CD14-positive monocyte (primary cell): ENCODE measurements at places on chromosomes 1 and 21. TPM values are rescaled to one million over a fixed set of nuclear protein-coding genes. Genes with fewer than 3 reads are reported as not detected.

DNA sequence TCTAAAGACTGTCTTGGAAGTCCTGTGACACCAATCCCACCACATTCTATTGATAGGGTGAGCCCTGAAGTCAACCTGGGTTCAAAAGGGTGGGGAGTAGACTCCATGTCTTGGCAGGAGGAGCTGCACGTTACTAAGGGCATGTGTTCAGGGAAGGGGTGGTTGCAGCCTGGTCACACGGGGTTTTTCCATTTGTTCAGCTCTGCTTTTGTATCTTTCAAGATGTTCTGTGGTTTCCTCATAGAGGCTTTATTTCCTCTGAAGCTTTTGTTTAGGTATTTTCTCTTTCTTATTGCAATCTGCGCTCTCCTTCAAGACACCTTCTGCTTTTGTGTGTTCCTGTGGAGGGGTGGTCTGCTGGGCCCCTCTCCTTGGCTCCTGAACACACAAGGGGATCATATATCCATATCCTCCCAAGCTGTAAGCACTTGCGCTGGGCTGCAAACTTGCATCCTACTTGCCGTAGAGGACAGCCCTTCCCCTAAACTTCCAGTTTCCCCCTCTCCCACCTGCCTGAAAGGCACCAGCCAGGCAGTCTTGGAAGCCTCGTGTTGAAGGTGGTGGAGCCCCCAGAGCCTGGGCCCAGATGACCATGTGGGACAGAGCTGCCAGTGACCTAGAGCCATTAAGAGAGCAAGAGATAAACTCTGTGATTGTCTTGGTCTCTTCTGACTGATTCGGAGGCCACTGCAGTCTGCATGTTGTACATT, 62.5 kb upstream of the TRAPPC10 start:
- peaks cover 14% of the 10 kb centered on the region for H3K36me3 ChIP-seq
- DNase-seq: no peak
- no peaks in the 10 kb centered on the region for H3K4me1 ChIP-seq
- H3K4me3 ChIP-seq: no peak overlapping the region
- no peak overlapping the region for H3K27ac ChIP-seq

DNA sequence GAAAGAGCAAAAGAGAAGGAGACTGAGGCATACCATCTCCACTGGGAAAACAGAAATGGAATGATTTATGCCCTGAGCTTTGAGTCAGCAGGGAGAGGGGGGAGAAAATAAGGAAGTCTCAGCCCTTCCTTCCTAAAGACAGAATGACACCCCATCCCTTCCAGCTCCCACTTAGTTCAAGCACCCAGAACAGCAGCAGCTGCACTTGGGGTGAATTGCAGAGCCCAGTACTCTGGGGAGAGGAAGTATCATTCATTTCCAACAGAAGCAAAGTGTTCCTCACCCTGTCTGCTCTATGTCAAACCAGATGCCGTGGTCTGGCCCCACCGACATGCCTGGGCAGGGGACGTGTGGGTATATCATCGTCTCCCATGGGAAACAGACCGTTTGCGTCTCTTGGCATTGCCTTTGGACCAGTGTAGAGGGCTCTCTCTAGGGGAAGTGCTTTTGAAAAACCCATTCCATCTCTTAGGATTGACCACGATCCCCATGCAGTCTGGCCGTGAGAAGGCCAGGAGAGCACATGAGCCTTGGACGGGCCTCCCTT, 1.1 kb upstream of the KCNJ15 start:
- no peak overlapping the region for H3K27ac ChIP-seq
- H3K4me3 ChIP-seq: no peak overlapping the region
- no peaks in the 10 kb centered on the region for H3K36me3 ChIP-seq

DNA sequence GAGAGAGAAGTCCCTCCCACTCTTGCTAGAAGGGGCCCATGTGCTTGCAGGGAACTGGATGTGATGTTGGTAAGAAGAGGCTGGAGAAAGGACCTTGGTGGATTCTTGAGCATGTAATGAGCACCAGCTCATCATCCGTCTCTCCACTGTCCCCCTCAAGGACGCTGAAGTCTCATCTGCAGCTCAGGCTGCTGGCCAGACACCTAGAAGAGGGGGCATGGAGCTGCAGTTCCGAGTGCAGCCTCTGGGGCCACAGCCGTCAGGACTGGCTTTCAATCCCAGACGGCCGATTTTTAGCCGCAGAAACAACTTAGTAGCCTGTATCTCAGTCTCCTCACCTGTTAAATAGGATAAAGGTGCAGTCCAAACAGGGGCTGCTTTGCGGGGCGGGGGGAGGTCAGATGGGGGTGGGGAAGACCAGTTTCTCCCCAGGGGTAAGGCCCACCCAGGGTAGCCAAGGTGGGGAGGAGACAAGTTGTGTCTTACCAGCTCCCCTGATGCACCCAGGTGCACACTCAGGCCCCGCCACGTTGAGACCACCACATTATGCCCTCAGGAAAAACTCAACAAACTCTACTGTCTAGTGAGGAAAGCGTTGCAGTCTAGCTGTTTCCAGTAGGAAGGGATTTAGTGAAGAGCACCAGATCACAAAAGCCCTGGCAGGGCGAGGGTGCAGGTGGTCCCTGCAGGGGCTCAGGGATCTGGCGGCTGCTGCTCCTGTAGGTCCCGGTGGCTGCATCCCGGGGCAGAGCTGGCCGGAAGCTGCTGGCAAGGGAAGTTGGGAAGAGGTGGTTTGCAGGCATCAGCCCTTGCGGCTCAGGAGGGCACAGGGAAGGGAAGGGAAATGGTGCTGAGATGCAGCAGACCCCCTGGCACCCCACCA, 29.5 kb downstream of the LDLRAP1 start:
- peak; percentile 14 for DNase-seq
- H3K4me1 ChIP-seq: no peaks in the 10 kb centered on the region
- H3K27ac ChIP-seq: no peak overlapping the region

GRCh38 chr1:33866281-33866680, 2.4 kb downstream of the HMGB4 start:
- H3K4me1 ChIP-seq: no peaks in the 10 kb centered on the region
- no peak for DNase-seq
- no peak overlapping the region for H3K4me3 ChIP-seq

DNA sequence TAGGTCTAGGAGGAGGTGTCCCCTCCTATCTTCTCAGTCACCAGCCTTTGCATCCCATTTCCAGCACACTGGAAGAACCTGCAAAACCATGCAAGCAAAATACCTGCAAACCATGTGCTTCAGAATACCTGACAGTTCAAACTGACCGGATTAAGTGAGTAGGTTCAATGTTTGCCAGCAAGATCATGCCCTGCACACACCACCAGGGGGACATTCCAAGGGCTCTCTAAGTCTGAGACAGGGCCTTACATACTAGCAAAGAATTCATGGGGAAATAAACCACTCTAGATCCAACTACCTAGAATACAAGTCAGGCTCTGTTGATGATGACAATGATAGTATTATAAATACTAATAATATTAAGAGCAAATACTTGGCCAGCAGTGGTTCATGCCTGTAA, 27.6 kb downstream of the INPP5B start:
- DNase-seq: no peak
- H3K36me3 ChIP-seq: no peaks in the 10 kb centered on the region
- H3K4me3 ChIP-seq: no peak overlapping the region

DNA sequence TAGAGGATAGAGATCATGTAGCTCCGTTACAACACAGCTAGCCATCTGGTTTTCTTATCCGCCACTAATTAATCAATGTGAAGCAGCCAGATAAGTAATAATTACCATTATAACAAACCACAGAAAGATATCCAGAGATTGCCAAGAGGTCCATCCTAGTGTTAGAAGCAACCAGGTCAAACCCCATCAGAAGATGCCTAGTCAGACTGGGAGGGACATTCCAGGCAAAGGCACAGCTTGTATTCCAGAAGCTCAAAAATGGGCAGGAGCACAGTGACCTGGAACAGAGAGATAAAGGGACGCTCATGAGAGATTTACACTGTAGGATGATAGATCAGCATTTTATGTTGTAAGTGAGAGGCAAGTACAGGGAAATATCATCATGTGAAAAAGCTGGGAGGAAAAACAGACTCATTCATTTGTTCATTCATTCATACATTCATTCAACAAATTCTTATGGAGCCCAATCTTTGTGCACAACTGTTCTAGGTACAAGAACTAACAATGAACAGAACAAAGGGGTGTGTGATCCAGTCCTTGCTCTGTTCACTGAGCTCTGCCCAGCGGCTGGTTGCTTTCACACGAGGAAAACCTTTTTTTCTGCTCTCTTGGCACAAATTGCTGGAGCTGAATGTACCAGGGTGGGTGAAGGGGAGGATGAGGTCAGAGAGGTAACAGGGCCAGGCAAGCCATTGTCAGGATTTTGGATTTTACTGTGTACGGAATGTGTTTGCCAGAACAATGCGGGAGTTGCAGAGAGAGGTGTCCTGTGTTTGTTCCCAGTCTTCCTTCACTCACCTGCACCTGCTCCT, 240.8 kb upstream of the FGGY start:
- no peak for DNase-seq
- H3K4me1 ChIP-seq: no peaks in the 10 kb centered on the region
- no peaks in the 10 kb centered on the region for H3K27me3 ChIP-seq
- H3K27ac ChIP-seq: no peak overlapping the region

DNA sequence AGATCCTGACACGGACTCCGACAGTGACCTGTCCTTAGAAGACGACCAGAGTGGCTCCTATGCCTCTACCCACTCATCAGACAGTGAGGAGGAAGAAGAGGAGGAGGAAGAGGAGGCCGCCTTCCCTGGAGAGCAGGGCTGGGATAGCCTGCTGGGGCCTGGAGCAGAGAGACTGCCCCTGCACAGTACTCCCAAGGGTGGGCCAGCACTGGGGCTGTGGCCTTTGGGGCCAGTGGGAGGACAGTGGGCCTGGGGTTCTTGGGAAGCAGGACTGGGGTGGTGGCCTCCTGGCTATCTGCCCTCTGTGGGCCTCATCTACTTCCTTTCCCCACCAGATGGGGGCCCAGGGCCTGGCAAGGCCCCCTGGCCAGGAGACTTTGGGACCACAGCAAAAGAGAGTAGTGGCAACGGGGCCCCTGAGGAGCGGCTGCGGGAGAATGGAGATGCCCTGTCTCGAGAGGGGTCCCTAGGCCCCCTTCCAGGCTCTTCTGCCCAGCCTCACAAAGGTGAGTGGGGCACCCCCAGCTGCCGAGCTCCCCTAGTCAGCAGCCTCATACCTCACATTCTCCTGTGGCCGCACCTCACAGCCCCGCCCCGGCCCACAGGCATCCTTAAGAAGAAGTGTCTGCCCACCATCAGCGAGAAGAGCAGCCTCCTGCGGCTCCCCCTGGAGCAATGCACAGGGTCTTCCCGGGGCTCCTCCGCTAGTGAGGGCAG, 10.0 kb downstream of the PSRC1 start:
- H3K36me3 ChIP-seq: no peaks in the 10 kb centered on the region
- no peak for DNase-seq
- H3K4me3 ChIP-seq: no peak overlapping the region

GRCh38 chr1:212467843-212468482, 35.2 kb downstream of the NENF start:
- H3K27ac ChIP-seq: no peak overlapping the region
- no peaks in the 10 kb centered on the region for H3K36me3 ChIP-seq
- no peak for DNase-seq

- peak; percentile 17 for DNase-seq
- no peaks in the 10 kb centered on the region for H3K27me3 ChIP-seq
- H3K4me1 ChIP-seq: no peaks in the 10 kb centered on the region
- H3K27ac ChIP-seq: no peak overlapping the region
Observed at GRCh38 chr1:107750364-107750959, 214.5 kb downstream of the VAV3 start.

Gene GSTM5
- not detected for polyA plus RNA-seq

DNA sequence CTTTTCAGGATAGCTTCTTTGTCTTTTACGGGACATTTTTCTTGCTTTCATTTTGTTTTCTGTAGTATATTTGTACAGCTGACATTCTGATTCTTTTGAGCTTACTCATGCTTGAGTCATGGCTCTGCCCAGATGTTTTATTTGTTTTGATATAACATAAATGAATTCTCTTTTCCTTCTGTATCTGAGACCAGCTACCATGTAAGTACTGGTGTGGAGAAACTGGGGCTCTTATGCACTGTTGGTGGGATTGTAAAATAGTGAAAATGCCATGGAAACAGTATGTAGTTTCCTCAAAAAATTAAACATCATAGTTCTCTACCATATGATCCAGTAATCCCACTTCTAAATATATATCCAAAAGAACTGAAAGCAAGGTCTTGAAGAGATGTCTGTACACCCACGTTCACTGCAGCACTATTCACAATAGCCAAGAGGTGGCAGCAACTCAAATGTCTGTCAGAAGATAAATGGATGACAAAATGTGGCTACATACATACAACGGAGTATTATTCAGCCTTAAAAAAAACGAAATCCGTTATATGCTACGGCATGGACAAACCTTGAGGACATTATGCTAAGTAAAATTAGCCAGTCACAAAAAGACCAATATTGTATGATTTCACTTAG, 61.4 kb downstream of the EIF2B3 start:
- H3K27me3 ChIP-seq: no peaks in the 10 kb centered on the region
- no peaks in the 10 kb centered on the region for H3K4me1 ChIP-seq
- H3K36me3 ChIP-seq: peaks cover 27% of the 10 kb centered on the region
- no peak overlapping the region for H3K27ac ChIP-seq
- H3K4me3 ChIP-seq: no peak overlapping the region
